ENCODE measurements at places on chromosomes 16 and 17.

DNA sequence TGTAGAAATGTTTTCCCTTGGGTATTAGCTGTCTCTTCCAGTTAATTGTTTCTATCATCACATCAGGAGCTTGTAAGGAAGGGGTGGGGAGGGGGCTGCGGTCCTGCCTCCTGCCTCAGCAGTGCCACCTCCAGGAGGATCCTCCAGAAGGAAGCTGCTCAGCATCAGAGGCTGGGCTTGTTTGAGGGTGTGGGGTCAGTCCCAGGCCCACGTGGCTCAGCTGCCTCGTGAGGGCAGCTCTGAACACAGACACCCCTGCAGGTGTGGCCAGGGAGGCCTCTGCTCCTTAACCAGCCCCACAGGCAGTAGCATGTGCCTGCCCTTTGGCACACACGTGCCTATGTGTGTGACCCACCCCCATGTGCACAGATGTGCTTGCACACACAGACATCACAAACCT is 46.3 kb downstream of the MRM1 start:
- DNase-seq = no peak

GRCh38 chr17:43368740-43369506 is 29.9 kb upstream of the ARL4D start:
- DNase-seq = peak; percentile 92

DNA sequence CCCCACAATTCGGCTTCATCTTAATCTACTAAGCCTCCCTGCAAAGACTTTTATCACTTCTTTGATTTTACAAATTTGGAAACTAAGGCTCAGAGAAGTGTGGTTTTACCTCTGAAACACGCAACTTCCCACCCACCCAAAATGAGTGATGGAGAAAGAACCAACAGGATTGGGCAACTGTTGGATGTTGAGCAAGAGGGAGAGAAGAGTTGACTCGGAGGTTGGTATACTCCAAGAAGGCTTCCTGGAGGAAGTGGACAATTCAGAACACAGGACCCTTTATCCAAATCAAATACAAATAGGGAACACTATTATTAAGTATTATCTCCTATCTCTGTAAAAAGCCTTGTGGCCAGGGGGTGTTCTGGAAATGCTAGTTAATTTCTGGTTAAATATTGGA is 323.0 kb downstream of the C16orf95 start:
- DNase-seq = peak; percentile 16

GRCh38 chr17:46791531-46791930 is 27.0 kb downstream of the WNT3 start:
- DNase-seq = no peak

- no peak for DNase-seq
Observed at GRCh38 chr17:81365148-81365600, 30.1 kb upstream of the BAHCC1 start.

- DNase-seq = peak; percentile 63
Observed at GRCh38 chr17:56819431-56820145, 14.1 kb downstream of the C17orf67 start.

DNA sequence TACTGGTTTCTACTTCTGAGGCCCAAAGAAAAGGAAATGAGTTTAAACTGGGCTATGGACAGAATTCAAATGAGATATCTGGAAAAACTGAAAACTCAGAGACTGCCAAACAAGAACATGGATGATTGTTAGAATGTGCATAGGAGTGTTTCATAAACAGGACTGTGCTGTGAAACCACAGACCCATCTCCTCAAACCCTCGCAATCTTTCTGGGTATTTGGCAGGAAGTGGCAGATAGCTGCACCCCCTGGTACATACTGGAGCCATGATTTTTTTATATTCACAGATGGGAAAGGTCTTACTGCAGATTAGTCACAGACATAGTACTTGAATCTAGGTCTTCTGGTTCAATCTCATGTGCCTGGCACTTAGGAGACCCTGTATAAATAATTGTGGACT is 145.0 kb downstream of the CCDC182 start:
- no peak for DNase-seq
